ENCODE measurements at places on chromosomes 5 and 9.

DNA sequence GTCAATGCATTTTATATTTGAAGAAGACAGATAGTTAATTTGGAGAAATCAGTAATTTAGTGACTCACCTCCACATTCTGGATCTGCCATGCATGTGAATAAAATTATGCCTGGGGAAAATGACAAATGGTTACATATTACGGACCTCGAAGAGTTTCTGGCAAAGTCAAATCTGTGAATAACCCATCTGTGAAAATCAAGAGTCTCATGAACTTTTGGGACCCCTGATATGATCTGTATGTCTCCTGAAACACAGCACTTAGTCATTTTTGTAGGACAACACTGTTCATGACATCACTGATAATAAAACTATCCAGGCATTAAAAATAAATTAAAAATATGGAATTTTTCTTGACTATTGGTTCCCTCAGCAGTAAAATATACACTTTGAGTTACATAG is 584.5 kb downstream of the TLE4 start:
- H3K36me3 ChIP-seq = no peaks in the 10 kb centered on the region
- H3K4me3 ChIP-seq = no peak overlapping the region
- no peak overlapping the region for H3K27ac ChIP-seq
- no peak for DNase-seq
- H3K4me1 ChIP-seq = peaks cover 11% of the 10 kb centered on the region

DNA sequence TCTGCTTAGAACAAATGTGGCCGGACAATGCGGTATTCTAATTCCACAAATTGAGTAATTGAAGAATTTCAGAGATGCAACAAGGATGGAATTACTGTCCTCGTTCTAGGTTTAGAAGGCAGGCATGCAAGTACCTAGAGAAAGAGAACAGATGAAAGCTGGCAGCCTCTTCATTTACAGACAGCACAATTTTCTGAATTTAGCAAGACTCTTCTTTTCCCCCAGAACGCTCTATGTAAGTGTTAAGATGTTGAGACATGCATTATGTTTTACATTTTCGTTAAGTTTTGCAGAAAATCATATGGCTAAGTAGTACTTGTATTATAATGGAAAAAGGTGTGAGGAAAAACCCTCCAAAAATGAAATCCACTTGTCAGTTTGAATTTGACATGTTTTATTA is 259.5 kb upstream of the ARRDC3 start:
- no peak for DNase-seq
- H3K36me3 ChIP-seq = no peaks in the 10 kb centered on the region
- no peak overlapping the region for H3K27ac ChIP-seq
- H3K27me3 ChIP-seq = no peaks in the 10 kb centered on the region

GRCh38 chr9:34326690-34327089 is 2.4 kb downstream of the KIF24 start:
- H3K36me3 ChIP-seq = no peaks in the 10 kb centered on the region
- no peaks in the 10 kb centered on the region for H3K27me3 ChIP-seq
- no peak overlapping the region for H3K27ac ChIP-seq
- peaks cover 6% of the 10 kb centered on the region for H3K4me1 ChIP-seq
- DNase-seq = no peak
- H3K4me3 ChIP-seq = no peak overlapping the region

DNA sequence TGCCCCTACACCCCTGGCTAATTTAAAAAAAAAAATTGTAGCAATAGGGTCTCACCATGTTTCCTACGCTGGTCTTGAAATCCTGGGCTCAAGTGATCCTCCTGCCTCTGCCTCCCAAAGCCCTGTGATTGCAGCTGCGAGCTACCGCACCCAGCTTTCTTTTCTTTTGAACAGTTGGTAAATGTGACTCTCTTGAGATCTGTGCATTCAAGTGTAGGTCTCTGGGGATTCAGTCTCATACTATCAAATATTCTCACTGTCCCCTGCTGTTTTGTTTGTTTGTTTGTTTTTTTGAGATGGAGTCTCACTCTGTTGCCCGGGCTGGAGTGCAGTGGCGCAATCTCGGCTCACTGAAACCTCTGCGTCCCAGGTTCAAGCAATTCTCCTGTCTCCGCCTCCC is 42.3 kb upstream of the CXXC5 start:
- DNase-seq = no peak
- no peaks in the 10 kb centered on the region for H3K27me3 ChIP-seq
- H3K27ac ChIP-seq = peak overlapping the region; percentile 30
- peaks cover 15% of the 10 kb centered on the region for H3K36me3 ChIP-seq
- H3K4me1 ChIP-seq = 0 out of 2 replicates have a peak, but pooled peaks cover 2% of the 10 kb centered on the region

DNA sequence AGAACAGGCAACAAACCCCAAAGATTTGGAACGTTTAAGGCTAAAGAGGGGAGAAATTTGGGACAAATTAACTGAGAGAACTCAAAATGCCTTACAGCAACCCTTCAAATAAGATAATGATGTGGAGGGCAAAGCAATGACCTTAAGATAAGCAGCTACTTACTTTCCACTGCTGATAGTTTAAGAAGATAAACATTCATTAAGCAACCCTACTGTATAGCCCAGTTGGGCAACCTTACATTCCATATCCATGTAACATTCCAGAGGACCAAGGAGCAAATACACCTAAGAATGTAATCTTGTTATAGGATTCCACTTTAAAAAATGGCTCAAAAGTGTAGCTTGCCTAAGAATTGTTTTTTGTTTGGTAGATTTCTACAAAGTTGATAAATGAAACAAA is 14.8 kb downstream of the ETF1 start:
- peak overlapping the region; percentile 35 for H3K27ac ChIP-seq
- no peak overlapping the region for H3K4me3 ChIP-seq
- no peak for DNase-seq
- H3K27me3 ChIP-seq = no peaks in the 10 kb centered on the region
- no peaks in the 10 kb centered on the region for H3K36me3 ChIP-seq
- H3K4me1 ChIP-seq = no peaks in the 10 kb centered on the region

DNA sequence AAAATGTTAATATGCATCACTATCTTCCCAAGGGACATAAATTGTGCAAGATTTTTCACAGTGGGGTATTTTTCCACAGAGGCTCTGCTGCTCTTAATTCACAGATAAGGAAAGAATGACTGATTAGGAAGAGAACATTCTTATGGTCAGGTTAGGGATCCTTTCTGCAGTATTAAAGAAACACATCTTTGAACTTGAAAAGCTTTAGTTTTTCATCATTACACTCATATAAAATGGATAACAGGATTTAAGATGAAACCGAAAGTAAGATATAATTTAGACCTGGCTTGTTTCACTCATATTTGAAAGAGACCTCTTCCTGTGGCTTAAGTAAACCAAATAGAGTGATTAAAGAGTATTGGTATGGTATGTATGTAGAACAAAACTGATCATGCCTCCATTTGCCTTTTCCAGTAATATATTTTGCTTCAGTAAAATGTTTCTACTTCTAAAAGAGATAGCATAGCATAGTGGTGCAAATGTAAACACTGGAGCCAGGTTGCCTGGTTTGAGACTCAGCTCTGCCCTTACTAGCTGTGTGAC is 160.0 kb downstream of the PRR16 start:
- no peak overlapping the region for H3K4me3 ChIP-seq
- DNase-seq = no peak

GRCh38 chr9:12856603-12857002 is 81.8 kb downstream of the LURAP1L start:
- DNase-seq = peak; percentile 78
- H3K27ac ChIP-seq = no peak overlapping the region
- H3K36me3 ChIP-seq = no peaks in the 10 kb centered on the region
- peaks cover 4% of the 10 kb centered on the region for H3K4me1 ChIP-seq
- H3K4me3 ChIP-seq = no peak overlapping the region

- no peaks in the 10 kb centered on the region for H3K36me3 ChIP-seq
- H3K4me1 ChIP-seq = peaks cover 4% of the 10 kb centered on the region
- no peaks in the 10 kb centered on the region for H3K27me3 ChIP-seq
Measured at GRCh38 chr9:3296536-3296935, 229.3 kb downstream of the RFX3 start.

DNA sequence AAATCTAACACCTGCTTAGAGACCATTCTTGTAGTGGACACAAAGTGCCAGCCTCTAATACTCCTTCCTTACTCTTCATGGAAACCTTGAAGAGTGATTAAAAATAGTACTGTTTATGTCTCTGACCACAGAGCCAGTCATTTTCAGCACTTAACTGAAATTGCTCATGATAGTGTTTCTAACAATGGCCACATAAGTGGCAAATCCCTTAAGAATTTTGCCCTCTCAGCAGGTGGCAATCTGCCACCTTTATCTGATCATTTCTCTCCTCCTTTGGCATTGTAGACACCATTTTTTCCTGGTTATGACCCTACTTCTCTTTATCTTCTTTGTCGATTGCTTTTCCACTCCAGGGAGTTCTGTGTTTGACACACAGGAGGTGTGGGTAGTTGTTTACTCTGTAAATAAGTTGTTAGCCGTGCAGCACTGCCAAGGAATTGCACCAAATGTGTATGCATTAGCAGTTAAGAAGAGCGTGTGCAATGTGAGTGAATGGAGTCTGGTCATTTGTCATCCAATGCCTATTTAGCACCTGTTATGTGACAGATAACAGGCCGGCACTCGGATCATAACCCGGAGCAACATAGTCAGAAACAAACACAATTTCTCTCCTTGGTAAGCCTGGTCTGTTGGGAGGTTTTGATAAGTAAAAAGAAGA is 36.8 kb upstream of the STARD4 start:
- H3K27me3 ChIP-seq = no peaks in the 10 kb centered on the region
- H3K36me3 ChIP-seq = no peaks in the 10 kb centered on the region
- H3K4me1 ChIP-seq = peaks cover 30% of the 10 kb centered on the region
- DNase-seq = no peak
- H3K27ac ChIP-seq = no peak overlapping the region

- H3K36me3 ChIP-seq = no peaks in the 10 kb centered on the region
- peaks cover 31% of the 10 kb centered on the region for H3K27me3 ChIP-seq
- H3K27ac ChIP-seq = no peak overlapping the region
Measured at GRCh38 chr5:175872287-175873087, 1.1 kb downstream of the CPLX2 start.

DNA sequence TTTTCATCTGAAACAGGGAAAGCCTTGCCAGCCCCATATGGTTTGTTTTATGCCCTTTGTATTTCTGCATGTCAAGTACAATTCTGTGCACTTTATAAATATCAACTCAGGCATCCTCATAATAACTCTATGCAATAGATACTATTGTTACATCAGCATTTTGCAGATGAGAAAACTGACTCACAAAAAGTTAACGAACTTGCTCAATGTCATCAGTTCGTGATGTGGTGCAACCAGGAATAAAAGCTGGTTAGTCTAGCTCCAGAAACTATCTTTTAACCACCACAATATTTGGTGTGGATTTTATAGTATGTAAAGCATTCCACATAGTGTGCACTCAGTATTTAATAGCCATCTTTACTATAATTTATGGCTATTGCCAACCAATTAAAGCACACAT is 134.9 kb downstream of the MRPS30 start:
- no peak overlapping the region for H3K4me3 ChIP-seq
- H3K4me1 ChIP-seq = peaks cover 27% of the 10 kb centered on the region
- no peaks in the 10 kb centered on the region for H3K27me3 ChIP-seq
- H3K36me3 ChIP-seq = no peaks in the 10 kb centered on the region
- no peak for DNase-seq
- H3K27ac ChIP-seq = peak overlapping the region; percentile 92

DNA sequence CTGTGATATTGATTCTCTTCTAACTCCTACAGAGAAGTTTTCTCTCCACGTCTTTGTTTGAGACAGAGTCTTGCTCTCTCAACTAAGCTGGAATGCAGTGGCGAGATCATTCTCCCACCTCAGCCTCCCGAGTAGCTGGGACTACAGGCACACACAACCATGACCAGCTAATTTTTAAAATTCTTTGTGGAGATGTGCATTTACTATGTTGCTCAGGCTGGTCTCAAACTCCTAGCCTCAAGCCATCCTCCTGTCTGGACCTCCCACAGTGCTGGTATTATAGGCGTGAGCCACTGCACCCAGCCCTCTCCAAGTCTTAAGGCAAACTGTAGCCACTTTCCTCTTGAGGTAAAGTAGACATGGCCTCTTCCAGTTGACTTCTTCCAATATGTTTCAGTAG is 72.2 kb downstream of the SNX18 start:
- no peak for DNase-seq
- H3K4me1 ChIP-seq = no peaks in the 10 kb centered on the region
- H3K4me3 ChIP-seq = no peak overlapping the region
- no peaks in the 10 kb centered on the region for H3K36me3 ChIP-seq
- H3K27ac ChIP-seq = no peak overlapping the region

GRCh38 chr9:98374385-98375051 is 119.1 kb upstream of the TBC1D2 start:
- peaks cover 1% of the 10 kb centered on the region for H3K4me1 ChIP-seq
- H3K27me3 ChIP-seq = no peaks in the 10 kb centered on the region
- H3K36me3 ChIP-seq = no peaks in the 10 kb centered on the region
- H3K27ac ChIP-seq = no peak overlapping the region
- DNase-seq = peak; percentile 13

DNA sequence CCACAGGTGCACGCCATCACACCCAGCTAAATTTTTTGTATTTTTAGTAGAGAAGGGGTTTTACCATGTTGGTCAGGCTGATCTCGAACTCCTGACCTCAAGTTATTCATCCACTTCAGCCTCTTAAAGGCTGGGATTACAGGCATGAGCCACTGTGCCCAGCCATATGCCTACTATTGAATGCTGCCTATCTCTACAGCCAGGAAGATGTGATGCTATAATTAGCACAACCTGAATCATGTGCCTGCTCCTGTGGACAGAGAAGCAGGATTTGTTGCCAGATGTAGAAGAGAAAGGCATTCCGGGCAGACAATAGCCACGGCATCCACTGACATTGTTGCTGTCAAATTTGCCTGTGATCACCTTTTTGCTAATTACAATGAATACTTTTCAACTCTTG is 24.4 kb upstream of the MLLT3 start:
- no peaks in the 10 kb centered on the region for H3K36me3 ChIP-seq
- peak; percentile 34 for DNase-seq
- no peak overlapping the region for H3K27ac ChIP-seq
- H3K27me3 ChIP-seq = no peaks in the 10 kb centered on the region
- no peak overlapping the region for H3K4me3 ChIP-seq

GRCh38 chr5:133124891-133125290 is 73.1 kb downstream of the HSPA4 start:
- no peaks in the 10 kb centered on the region for H3K36me3 ChIP-seq
- no peak overlapping the region for H3K4me3 ChIP-seq
- H3K27me3 ChIP-seq = no peaks in the 10 kb centered on the region
- no peaks in the 10 kb centered on the region for H3K4me1 ChIP-seq
- DNase-seq = no peak
- H3K27ac ChIP-seq = no peak overlapping the region

DNA sequence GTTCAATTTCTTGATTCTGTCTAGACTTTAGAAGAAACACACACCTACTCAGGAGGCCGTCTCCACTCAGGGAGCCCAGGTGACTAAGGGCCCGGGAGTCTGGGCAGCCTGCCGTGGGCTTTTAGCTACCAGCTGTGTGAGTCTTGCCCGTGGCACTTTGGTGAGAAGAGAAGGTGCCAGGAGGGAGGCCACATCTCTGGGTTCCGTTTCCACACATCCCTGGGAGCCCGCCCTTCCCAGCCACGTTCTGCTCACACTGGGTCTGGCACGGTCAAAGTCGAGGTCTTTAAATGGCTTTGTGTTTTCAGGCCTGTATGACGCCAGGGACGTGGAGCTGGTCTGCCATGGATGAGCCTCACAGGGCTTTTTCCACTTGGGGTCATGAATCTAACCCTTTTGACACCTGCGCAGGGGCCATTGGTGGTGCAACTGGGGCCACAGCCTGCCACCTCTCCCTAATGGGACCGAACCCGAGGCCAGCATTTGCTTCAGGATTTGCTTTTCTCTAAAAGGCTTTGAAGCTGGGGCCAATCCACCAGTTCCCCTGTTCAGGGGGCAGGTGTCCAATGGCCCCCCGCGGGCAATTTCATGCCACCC is 17.2 kb upstream of the FCN2 start:
- H3K4me3 ChIP-seq = no peak overlapping the region
- DNase-seq = no peak
- no peaks in the 10 kb centered on the region for H3K36me3 ChIP-seq
- H3K27ac ChIP-seq = no peak overlapping the region
- H3K4me1 ChIP-seq = no peaks in the 10 kb centered on the region

Data from GM23338 (cell line).